ENCODE measurements at places on chromosomes 11 and 22.

DNA sequence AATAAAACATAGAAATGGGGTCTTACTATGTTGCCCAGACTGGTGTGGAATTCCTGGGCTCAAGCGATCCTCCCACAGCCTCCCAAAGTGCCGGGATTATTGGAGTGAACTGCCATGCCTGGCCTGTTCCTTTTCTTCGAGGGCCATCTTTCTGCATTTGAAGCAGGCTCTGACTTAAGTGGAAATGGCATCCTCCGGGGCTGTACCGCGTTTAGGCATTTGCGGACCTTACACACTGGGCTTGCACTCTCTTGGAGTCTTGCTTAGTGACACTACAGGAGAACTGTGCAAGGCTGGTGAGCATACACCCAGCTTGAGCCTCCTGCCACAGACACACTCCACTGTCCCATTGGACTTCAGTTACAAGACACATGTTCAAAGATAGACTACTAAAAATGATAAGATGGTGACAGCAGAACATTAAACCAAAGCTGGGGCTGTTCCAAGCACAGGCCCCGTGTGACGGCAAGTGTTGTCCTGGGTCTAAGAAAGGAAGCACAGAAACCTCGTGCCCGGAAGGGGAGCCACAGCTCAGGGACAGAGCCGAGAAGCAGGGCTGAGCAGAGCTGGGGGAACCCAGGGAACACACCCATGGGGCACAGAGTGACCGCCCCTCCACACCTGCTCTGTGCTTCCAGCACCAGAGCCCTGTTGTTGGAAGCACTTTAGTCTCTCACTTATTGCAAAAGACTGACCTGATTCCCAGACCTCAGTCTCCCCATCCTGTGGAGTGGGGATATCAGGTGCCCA, 59.0 kb upstream of the SHANK2 start:
- DNase-seq = no peak

DNA sequence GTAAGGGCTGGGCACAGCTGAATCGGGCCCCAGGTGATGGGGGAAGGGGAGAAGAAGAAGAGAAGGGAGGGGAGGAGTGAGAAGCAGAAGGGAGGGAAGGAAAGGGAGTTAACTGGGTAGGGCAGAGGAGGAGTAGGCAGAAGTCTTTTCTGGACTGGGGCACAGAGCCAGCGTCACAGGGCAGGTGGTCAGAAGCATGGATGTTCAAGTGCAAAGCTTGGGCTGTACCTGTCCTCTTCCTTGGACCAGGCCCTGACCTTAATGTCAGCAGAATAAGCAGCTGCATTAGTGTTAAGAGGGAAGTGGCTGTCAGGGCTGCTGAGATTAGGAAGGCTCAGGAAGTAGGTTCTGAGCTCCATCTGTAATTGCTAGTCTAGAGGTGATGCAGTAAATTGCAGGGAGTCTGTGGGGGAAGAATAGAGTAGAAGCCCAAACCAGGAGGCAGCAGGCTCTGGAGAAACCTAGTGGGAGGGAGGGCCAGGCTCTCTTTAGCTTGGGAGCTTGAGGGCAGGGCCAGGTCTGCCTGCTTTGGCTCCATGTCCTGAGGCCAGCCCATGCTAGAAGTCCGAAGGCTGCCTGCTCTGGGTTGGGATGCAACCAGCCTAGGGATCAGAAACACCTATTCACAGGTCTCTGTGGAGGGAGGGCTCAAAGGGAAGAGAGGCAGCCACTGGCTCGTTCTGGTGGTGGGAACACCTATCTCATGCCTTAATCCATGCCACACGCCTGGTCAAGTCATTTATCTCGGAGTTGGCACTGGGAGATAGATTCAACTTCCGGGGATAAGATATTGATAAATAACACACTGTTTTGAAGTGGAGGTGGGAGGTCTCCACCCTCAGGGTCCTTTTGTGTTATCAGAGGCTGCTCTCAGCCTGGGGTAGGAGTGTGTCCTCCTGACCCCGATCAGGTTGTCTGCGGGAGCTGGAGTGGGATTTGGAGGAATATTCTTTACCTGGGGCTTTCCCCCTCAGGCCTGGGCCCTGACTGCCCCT, 1.7 kb upstream of the UCP3 start:
- DNase-seq = no peak

DNA sequence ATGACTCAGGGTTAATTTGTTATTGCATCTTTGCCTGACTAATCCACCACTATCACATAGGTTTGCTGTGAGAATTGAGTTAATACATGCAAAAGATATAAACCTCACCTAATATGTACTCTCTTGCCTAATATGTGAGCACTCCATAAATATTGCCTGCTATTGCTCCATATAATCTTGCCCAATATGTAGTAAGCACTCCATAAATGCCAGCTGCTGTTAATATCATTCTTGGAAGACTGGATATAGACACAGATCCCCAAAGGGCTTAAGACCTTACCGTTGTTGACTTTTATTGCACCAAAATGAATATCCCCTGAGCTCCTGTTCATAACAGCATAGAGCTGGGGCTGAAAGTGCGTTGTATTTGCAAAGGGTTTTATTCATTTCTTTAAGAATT, 27.0 kb upstream of the LRRC55 start:
- DNase-seq = no peak

- no peak for DNase-seq
Measured at GRCh38 chr11:68396516-68396915, 64.0 kb upstream of the PPP6R3 start.

DNA sequence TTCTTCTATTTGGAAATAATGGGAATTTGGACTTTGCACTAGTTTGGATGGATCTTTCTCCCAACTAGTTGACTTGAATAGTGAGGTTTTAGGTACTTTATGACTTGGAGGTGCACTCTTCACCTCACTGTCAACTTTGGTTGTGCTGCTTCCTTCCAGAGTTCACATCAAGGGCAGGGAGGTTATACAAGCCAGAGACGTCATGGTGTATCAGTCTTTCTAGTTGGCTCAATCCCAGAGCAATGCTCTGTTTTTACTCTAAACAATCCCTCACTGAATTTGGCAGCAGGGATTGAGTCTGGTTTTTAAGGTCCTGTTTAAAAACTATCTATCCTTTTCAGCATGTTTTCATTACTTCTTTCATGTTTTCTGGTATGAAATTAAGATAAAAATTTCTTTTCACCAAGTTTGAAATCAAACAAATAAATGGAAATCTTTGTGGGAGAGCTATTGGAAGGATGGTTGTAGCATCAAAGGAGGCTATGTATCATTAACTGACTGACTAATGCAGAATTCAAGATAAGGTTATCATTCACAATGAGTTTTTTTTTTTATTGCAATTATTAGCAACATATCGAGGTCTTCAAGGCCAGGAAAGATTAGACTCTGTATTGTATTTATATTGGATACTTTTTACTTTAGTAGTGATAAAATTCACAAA, 28.0 kb upstream of the ZBED5 start:
- no peak for DNase-seq

DNA sequence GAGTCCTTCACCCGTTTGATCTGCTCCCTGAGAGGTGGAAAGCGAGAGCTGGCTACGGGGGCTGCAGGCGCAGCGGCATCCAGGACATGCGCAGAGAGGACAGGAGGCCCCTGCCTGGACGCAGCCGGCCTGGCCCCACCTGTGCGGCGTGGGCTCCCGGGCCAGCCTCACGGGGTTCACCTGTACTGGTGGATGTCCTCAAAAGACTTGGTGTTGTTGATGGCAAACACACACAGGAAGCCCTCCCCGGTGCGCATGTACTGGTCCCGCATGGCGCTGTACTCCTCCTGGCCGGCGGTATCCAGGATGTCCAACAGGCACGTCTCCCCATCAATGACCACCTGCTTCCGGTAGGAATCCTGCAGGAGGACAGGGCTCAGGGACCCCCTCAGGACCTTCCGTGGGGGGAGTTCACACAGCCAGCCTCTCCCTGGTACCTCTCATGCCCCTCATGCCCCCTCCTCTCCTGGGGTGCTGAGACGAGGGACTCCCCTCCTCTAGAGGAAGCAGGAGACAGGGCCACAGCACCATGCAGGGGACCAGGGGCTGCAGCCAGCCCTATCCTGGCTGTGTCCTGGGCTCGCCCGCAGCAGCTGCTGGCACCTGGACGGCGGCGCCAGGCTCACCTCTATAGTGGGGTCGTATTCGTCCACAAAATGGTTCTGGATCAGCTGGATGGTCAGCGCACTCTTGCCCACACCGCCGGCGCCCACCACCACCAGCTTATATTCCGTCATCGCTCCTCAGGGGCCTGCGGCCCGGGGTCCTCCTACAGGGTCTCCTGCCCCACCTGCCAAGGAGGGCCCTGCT, 1.6 kb downstream of the HRAS start:
- no peak for DNase-seq

GRCh38 chr11:83220260-83220659, 26.7 kb downstream of the ANKRD42 start:
- no peak for DNase-seq

DNA sequence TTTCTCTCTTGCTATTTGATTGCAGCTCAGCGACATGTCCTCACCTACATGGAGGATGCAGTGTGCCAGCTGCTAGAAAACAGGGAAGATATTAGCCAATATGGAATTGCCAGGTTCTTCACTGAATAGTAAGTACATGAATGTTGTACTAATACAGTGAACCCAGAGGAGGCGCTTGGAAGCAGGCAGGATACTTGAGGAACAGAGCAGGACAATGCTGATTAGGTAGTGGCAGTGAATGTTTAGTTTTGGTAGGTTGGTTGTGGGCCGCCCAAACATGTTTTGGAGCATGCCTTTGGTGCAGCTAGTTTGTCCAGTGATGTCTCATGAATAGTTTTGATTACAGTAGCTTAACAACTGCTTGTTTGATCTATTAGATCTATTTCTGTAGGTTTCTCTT, 50.6 kb downstream of the CSTPP1 start:
- DNase-seq = no peak

DNA sequence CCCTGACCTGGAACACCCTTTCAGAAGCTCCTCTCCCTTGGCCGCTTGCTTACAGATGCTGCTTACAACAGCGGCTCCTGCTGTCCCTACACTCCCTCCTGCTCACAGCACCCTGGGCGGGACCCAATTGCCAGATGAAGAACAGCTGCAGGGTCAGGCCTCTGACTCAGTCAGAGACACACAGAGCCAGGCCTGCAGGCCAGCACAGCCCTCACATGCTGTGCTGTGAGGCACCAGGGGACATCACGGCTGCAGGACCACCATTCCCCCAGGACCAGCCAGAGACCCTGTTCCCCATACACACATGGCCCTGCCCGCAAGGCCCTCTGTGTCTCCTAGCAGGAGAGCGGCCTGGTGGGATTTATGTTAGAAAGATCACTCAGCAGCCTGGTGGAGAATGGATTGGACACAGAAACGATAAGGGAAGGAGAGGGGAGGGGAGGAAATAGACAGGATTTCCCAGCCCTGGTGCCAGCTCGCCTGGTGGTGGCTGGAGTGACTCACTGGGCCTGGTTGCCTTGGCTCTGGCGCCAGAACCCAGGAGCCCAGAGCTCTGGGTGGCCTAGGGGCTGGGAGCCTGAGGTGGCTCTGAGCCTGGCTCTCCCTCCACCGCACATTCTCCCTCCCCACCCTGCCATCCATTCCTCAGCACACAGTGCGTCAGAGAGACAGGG, 6.7 kb downstream of the CAPN5 start:
- no peak for DNase-seq

DNA sequence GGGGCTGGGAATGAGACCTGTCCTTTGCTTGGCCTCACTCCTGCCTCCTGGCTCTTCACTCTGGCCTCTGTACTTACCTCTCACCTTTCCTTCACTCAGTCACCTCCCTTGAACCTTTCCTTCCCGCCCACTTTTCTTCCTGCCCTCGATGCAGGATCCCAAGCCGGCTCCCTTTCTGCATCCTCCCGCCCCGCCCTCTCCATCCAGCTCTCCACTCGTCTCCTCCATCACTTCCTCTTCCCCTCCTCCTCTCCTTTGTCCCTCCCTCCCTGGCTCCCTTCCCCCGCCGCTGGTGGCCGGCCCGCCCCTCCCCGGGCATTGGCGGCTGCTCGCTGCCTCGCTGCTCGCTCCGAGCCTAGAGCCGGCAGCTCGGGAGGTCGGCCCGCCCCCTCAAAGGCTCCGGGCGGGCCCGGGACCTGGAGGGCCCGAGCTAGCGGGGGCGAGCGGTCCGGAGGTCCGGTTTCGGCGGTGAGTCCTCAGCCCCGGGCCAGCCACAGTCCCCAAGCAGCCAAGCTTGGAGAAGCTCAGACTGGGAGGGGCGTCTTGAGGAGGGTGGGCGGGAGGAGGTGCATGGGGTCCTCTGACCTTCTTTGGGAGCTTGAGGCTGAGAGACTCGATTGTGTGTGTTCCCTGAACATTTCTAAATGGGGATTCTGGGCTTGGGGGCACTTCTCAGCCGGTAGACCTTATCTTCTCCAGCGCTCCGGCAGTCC, 13.8 kb downstream of the PHLDB1 start:
- no peak for DNase-seq

DNA sequence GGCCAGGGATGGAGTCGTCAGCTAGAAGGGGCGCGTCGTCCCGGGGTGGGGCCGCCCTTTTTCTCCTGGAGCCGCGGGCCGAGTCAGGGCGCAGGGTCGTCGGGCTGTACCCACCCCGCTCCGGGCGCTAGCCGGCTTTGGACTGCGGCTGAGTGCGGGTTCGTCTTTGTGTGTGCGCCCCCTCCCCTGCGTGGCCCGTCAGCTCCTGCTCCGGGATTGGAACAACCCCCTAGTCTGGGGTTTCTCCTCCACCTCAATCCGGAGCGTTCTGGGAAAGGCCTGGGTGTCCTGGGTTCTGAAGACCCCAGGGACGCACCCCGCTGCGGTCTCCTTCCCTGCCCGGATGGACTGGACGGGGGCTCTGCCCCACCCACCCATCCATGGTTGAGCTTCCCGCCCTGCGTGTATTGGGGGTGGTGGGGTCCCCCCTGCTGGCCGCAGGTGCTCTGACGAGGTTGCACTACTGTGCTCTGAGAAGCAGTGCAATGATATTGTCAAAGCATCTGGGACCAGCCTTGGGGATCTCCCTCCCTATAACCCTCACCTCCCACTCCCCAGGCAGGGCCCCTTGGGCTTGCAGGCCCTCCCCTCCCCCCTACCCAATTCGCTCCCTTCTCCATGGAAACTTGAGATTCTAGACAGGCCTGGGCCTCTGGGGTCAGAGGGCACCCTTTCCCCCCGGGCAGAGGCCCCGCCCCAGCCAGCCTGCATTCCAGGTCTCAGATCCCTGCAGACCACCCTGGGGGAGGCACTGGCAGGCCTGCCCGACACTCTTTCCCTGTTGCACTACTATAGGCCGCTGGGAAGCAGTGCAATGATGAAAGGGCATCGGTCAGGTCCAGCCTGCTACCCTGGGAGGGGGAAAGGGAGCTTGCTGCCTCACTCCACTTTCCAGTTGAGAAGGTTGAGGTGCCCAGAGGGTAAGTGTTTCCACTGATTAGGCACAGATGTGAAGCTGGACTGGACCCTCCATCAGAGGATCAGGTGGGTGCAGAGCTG, 10.7 kb downstream of the SDF2L1 start:
- no peak for DNase-seq

- DNase-seq = no peak
Measured at GRCh38 chr11:118064956-118065355, 11.9 kb upstream of the TMPRSS4 start.

All from stimulated activated CD4-positive, alpha-beta T cell treated with anti-CD3 and anti-CD28 coated beads, Interleukin-15, amount 100 ng/mL, for 1 hour (primary cell).